ENCODE measurements at places on chromosomes 16 and 17.

- no peak for DNase-seq
These were observed 2.3 kb upstream of the MAZ start for GRCh38 chr16:29804020-29804419.

- DNase-seq: no peak
These were observed 120.2 kb upstream of the HLF start for GRCh38 chr17:55144518-55144917.

DNA sequence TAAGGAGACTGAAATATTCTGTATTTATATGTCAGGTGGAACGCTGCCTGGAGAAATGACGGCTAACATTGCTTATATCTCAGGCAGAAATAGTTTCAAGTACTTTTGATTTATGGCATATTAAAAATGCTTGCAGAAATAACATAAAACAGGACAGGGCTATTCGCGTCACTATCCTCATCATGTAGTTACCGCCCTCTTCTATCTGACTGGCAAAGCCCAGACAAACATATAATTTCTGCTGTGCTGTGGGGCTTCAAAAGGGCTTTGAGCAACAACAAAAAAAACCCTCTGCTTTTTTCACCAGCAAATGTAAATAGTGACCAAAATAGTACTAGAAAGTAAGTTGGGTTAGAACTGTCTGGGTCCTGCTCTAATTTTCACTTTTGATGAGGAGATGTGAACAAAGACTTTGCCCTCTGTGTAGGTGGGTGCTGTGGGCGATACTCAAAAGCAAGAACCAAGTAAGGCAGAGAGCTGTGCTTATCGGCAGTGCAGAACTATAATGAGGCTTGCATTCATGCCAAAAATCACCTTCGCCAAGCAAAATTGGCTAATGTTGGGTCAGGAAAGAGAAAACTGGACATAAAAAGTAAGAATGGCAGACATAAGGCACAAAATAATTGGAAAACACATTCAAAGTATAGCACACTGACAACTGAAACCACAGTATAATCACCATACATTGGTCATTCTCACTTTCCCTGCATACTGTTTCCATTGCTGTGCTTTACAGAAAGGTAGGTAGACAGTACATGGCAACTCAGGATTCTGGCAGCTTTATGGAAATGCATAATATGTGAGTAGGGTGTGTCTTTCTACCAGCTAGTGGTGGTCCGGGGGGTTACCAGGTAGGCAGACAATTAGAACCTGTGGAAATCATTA lies 151.2 kb upstream of the AXIN2 start:
- DNase-seq: no peak

DNA sequence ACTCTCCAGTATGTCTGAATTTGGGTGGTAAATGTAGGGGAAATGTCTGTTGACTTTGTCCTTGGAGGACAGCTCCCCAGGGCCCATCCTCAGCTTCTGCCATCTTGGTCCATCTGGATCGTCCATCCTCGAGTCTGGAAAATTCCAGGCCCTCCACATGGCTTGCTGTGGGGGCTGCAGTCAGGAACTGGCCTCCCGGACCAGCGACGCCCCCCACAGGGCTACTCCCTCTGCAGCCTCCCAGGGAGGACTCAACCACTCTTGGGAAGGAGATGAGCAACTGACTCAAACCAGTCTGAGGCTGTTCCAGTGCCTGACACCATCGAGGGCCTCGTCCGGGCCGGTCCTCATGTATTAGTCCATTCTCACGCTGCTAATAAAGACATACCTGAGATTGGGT lies 5.5 kb upstream of the ZG16B start:
- DNase-seq: no peak

DNA sequence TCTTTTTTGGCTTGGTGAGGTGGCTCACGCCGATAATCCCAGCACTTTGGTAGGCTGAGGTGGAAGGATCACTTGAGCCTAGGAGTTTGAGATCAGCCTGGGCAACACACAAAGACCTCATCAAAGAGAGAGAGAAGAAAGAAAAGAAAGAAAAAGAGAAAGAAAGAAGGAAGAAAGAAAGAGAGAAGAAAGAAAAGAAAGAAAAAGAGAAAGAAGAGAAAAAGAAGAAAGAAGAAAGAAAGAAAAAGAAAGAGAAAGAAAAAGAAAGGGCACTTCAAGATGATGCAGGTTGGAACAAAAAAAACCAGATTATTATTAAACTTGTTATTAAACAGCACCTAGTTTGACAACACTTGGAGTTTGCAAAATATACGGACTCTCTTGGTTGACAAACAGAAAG lies 21.2 kb upstream of the ADCY9 start:
- DNase-seq: no peak

GRCh38 chr17:8029121-8029520 lies 9.7 kb upstream of the ALOX15B start:
- no peak for DNase-seq

DNA sequence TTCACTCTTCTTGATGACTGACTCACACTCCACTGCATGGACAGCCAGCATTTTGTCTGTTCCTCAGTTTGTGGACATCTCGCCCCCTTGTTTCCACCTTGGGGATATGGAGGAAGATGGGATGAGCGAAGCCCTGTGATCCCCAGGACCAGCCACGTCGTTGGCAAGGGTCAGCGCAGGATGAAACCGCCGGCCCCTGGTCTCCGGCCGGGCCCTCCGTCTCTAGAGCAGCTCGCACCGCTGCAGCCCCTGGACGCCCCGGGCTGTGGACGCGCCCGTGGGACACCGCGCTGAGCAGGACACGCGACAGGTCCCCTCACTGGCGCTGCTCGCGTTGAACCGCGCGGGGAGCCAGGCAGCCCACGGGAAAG lies 604 bp upstream of the ZC3H18 start:
- no peak for DNase-seq

GRCh38 chr17:50884439-50885311 lies 18.5 kb upstream of the TOB1 start:
- DNase-seq: no peak

GRCh38 chr17:40608061-40608581 lies 39.5 kb downstream of the SMARCE1 start:
- DNase-seq: no peak

- no peak for DNase-seq
These were observed 744 bp upstream of the LRRC37A3 start for GRCh38 chr17:64920026-64920418.

GRCh38 chr16:67346341-67346740 lies 19.7 kb downstream of the LRRC36 start:
- DNase-seq: no peak

- no peak for DNase-seq
These were observed 13.3 kb downstream of the MPRIP start for GRCh38 chr17:17055286-17056155.

GRCh38 chr17:15233022-15233805 lies 31.9 kb downstream of the PMP22 start:
- DNase-seq: no peak

GRCh38 chr16:86986809-86987487 lies 330.2 kb downstream of the C16orf95 start:
- no peak for DNase-seq

DNA sequence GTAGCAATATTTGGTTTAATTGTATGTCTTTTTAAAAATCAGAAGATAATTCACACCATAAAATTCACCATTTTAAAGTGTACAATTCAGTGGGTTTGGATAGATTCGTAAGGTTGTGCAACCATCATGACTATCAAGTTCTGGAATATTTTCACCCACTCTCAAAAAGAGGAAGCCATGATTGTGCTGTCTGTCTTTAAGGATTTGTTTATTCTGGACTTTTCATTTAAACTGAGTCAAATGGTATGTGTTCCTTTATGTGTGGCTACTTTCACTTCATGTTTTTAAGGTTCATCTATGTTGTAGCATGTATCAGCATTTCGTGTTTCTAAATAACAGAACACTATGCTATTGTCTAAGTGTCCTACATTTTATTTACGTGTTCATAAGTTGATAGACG lies 68.1 kb upstream of the CPHXL start:
- no peak for DNase-seq

DNA sequence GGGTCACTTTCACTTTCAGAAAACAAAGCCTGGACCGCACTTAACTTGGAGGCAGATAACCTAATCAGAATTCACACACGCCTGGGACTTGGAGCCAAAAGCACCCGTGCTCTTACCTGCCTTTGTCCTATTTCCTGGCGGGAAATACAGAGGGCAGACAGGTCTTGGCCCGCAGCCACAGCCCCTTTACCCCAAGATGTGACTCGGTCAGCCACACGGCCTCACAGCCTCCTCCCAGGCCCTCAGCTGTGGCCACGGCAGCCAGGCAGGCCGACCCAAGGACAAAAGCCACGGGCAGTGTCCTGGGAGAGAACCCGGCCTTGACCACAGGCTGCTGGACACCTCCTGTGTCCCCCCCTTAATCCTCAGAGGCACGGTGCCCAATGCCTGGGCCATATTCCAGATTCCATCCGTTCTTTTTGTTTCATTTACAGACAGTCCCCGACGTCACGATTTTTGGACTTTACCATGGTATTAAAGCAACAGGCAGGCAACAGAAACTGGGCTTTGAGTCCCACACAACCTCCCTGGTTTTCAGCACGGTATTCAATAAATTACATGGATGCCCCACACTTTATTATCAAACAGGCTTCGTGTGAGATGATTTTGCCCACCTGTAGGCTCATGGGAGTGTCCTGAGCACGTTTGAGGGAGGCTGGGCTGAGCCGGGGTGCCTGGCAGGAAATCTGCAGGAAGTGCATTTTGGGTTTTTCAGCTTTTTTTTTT lies 30.1 kb upstream of the GAA start:
- DNase-seq: no peak

- DNase-seq: no peak
These were observed 4.1 kb downstream of the ZNF688 start for GRCh38 chr16:30567160-30567990.

GRCh38 chr17:42706732-42707131 lies 24.4 kb downstream of the CNTNAP1 start:
- DNase-seq: no peak

DNA sequence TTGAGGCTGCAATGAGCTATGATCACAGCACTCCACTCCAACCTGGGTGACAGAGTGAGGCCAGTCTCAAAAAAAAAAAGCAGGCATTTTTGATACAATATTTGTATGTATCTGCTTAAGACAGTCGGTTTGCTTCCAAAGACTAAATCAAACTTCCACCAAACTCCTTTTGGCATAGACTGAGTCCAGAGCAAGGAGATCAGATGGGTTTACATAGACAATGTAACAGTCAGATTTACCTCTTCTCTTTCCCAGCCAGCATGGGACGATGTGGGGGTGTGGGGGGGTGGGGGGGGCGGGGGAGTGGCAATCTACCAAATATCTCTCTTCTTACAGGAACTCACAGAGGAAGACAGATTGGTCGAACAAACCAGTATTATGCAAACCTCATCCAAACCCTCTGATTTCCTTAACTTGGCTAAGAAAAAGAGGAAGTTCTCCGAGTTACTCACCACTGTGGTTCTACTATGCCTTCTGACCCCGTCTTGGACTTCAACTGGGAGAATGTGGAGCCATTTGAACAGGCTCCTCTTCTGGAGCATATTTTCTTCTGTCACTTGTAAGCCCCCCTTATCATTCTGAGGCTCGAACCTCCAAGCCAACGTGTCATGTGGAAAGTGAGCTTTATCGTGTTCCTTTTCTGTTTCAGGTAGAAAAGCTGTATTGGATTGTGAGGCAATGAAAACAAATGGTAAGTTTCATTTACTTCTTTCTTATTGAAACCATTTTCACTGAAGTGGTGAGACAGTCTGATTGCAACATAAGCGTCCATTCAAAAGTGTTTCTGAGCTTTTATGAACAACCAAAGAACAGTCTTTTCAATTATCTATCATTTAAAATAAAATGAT lies at the start of gene MILR1:
Gene MILR1, plus strand, starts transcription at position 451 of the 848 bp plus-strand sequence. Its CDS starts 54 bp downstream, at position 505.
- DNase-seq: no peak

GRCh38 chr17:7614425-7615264 lies at the start of gene FXR2:
Gene FXR2 (minus strand): TSS chr17:7614897. CDS start chr17:7614532, 365 bp downstream.
- peak; percentile 99 for DNase-seq

GRCh38 chr16:81796583-81797346 lies 17.7 kb downstream of the PLCG2 start:
- DNase-seq: no peak

GRCh38 chr17:38883592-38884526 lies 14.0 kb downstream of the LASP1 start:
- no peak for DNase-seq

GRCh38 chr17:63542218-63542545 lies 8.1 kb upstream of the DCAF7 start:
- no peak for DNase-seq

DNA sequence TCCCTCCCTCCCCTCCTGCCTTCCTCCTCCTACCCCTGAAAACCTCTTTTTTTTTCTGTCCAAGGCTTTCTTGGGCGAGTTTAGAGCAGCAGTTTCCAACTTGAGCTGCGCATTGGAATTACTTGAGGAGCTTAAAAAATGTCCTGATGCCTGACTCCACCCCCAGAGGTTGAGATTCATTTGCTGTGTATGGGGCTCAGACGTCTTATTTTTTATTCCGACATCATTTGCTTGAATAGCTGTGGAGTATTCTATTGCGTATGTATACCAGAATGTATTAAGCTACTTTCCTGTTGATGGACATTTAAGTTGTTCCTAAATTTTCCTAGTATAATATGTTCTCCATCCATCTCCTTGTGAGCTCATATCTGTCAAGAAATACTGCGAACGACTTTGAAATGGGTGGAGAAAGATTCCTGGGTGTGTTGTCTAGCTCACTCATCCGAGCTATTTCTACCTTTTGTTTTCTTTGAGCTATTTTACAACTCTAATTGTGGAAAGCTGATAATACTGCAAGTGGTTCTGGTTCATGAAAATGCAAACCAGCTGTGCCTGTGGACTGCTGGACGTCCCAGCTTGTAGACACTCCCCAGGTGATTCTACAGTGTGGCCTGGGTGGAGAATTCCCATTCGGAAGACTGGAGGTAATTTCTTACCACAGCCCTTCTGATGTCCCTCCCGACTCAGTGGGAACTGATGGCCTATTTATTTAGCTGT lies 40.5 kb downstream of the CMIP start:
- no peak for DNase-seq

- no peak for DNase-seq
These were observed 2.5 kb downstream of the RPL13 start for GRCh38 chr16:89562939-89563338.

GRCh38 chr16:53517851-53518250 lies 14.8 kb upstream of the AKTIP start:
- no peak for DNase-seq

DNA sequence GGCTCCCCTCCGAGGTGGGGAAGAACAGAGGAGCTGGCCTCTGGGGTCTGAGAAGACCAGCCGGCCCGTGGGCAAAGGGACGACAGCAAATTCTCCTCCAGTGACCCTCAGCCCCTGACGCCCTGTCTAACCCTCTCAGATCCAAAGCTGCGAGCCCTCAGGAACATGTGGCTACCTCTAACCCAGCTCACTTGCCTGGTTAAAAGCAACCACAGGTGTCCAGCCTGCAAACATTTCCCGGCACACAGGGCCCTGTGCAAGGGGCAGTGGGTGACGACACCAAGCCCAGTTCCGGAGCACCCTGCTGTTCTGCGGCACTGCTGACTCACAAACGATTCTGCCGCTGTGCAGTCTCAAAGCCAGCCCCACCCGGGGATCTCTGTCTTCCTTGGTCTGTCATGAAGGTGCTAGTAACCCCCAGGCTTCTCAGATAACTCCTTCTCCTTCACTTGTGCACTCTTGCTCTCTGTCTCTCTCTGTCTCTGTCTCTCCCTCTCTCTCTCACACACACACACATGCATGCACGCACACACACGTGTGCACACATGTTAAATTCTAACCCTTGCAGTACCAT lies 23.0 kb downstream of the WNT3 start:
- DNase-seq: no peak

GRCh38 chr17:63634816-63635215 lies 12.6 kb downstream of the MAP3K3 start:
- no peak for DNase-seq

- DNase-seq: no peak
These were observed 343.8 kb downstream of the SNX29 start for GRCh38 chr16:12320298-12320706.
